NCI-H526 (cell line): ENCODE measurements at places on chromosomes 2 and 18.

DNA sequence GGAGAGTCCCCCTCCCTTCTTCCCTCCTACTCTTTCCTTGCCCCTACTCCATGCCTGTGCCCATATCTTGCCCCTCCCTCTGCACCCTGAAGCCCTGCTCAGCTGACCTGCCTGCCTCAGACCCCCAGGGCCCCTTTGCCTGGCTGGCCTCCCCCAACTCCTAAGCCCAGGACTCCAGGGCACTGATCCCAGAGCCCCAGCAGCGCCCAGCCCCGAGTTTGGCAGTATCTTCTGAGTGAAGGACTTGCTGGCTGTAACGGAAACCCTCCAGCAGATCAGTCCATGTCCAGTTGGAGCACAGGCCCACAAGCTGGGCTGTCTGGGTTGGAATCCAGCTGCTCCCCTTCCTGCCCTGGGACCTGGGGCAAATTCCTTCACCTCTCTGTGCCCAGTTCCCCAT lies 46.0 kb downstream of the MCFD2 start:
- no peak for DNase-seq

GRCh38 chr2:230947908-230948365 lies 22.9 kb upstream of the GPR55 start:
- no peak for DNase-seq

DNA sequence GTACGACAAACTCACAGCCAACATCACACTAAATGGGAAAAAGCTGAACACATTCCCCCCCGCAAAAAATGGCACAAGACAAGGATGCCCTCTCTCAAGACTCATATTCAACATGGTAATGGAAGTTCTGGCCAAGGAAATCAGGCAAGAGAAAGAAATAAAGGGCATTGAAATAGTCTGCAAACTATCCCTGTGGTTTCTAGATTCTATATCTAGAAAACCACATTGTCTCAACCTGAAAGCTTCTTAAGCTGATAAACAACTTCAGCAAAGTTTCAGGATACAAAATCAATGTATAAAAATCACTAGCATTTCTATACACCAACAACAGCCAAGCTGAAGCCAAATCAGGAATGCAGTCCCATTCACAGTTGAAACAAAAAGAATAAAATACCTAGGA lies 294.6 kb upstream of the CYP26B1 start:
- no peak for DNase-seq

- DNase-seq: no peak
These were observed 423.2 kb upstream of the NRP2 start for GRCh38 chr2:205259121-205259520.

DNA sequence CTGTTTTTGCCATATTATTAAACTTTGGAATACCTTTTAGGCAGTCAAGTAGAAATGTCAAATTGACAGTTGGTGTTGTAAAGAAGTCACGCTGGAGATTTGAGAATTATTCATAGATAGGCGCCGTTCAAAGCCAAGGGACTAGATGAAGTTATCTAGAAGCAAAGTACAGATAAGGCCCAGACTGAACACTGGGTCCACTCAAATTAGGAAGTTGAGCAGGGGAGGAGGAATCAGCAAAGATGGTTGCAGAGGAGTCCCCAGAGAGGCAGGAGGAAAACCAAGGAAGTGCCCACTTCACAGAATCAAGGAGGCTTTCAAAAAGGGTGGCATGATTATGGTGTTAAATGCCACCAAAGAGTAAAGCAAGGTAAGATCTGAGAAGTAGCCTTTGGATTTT lies 9.6 kb upstream of the ALS2 start:
- no peak for DNase-seq

GRCh38 chr18:37661478-37661877 lies 95.9 kb upstream of the CELF4 start:
- no peak for DNase-seq

- no peak for DNase-seq
These were observed 8.0 kb downstream of the TMBIM1 start for GRCh38 chr2:218284106-218284811.

DNA sequence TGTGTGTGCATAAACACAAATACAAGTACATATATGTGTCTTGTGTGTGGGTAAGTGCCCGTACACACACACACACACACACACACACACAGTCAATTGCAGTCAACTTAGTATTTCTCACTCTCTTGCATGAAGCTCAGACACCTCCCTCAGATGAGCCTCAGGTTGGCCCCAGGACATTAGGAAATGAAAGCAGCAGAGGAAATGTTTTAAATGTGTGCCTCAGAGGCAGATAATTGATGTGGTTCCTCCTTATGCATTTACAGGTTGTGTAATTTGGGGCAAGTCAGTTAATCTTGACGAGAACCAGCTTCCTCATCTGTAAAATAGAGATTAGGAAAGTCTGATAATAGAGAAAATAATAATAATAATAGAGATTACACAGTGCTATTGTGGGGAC lies 814.0 kb upstream of the ID2 start:
- DNase-seq: no peak

DNA sequence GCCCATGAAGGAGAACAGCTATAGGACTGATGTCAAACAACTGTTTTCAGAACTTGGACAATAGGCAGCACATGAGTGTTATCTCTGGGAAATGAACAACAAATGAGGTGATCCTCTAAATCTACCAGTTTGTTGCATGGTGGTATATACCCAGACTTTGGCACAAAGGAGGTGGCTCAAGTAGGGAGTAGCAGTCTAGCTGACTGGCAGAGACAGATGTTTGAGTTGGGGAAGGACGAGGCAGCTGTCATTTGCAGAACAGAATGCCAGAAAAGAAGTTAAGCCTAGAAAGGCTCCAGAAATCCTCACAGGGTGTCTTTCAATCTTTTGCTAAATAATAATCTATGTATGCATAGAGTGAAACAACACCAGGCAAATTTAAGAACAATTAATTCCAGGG lies 47.4 kb downstream of the RPE start:
- DNase-seq: no peak

DNA sequence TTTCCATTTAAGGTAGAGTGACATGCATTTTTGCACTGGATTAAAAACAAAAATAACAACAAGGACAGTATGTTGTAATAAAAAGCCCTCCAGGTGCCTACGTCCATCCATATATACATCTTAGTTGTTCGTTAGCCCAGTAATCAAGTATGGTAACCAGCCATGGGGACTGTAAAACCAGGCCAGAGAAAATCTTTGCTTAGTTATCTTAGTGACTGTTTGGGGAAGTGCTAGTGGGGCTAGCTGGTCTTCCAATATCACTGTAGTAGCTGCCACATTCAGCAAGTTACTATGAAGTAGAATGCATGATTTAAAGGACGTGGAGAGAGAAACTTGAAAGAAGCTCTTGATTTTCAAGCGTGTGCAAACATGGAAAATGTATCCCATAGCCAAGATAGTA lies 95.9 kb upstream of the STON1 start:
- DNase-seq: no peak

DNA sequence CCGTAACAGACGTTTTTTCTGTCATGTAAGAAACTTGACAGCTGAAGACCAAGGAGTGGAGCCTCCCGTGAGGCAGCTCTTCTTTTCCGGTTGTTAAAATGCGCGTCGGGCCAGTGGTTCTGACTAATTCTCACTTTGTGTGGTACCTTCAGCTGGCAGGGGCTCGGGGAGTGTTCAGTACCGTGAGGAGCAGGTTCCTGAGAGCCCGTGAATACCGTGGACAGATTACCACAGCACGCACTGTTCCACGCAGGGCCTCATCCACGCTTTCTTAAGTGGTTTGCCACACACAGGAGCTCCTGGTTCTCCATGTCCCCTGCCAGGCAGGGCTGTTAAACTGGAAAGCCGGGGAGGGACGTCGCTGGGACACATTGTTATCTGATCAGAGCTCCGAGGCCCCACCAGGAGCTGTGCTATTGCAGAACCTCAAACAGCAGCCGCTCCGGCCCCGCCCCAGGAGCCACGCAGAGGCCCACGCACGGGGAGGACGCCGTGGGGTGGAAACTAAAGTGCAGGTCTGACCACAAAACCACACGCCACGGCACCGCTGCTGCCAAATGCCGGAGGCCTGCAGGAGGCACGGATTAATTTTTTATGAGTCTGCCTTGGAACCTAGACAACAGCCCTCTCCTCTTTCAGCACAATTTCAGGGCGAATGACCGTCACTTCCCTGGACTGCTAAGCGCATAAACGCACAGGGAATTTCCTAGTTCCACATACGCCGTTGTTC lies 43.3 kb downstream of the NFATC1 start:
- no peak for DNase-seq

- no peak for DNase-seq
These were observed 34.2 kb downstream of the CERS6 start for GRCh38 chr2:168490015-168490874.
